Jurkat, Clone E6-1 (cell line): ENCODE measurements at places on chromosomes 4 and X.
A peak's percentile ranks its signal among the peaks of the same experiment; 100 is the strongest.

DNA sequence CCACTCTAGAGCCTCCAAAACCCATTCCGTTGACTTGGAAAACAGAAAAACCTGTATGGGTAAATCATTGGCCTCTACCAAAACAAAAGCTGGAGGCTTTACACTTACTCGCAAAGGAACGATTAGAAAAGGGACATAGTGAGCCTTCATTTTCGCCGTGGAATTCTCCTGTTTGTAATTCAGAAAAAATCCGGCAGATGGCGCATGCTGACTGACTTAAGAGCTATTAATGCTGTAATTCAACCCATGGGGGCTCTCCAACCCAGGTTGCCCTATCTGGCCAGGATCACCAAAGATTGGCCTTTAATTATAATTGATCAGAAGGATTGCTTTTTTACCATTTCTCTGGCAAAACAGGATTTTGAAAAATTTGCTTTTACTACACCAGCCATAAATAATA, 60.8 kb downstream of the ZNF732 start:
- DNase-seq: peak; percentile 73

DNA sequence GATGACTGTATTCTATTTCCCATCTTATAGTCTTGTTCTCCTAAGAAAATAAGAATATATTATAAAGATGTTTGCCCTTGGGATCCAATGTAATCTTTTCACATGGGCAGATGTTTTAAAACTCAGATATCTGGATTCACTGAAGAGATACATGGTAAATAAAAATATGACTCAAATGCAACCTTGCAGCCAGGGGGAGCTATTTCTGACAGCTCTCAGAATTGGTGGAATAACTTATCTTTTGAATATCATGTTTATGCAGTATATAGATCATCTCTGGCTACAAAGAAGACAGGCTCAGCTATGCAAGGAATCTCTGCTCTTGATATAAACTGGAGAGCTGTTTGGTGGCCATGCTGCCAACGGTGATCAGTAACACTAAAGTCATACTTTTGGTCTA, 274.7 kb downstream of the GLUD2 start:
- DNase-seq: peak; percentile 21

DNA sequence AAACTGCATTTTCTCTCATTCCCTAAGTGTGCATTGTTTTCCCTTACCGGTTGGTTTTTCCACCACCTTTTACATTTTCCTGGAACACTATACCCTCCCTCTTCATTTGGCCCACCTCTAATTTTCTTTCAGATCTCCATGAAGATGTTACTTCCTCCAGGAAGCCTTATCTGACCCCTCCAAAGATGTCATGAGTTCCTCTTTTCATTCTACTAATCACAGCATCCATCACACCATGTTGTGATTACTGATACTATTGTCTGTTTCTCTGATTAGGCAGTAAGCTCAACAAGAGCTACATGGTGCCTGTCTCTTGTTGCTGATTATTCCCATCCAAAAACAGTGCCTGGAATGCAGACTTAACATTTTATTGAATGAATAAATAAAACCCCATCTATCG, 2.9 kb upstream of the AFP start:
- no peak for DNase-seq

GRCh38 chr4:8030121-8030781, 90.6 kb upstream of the AFAP1 start:
- no peak for DNase-seq

DNA sequence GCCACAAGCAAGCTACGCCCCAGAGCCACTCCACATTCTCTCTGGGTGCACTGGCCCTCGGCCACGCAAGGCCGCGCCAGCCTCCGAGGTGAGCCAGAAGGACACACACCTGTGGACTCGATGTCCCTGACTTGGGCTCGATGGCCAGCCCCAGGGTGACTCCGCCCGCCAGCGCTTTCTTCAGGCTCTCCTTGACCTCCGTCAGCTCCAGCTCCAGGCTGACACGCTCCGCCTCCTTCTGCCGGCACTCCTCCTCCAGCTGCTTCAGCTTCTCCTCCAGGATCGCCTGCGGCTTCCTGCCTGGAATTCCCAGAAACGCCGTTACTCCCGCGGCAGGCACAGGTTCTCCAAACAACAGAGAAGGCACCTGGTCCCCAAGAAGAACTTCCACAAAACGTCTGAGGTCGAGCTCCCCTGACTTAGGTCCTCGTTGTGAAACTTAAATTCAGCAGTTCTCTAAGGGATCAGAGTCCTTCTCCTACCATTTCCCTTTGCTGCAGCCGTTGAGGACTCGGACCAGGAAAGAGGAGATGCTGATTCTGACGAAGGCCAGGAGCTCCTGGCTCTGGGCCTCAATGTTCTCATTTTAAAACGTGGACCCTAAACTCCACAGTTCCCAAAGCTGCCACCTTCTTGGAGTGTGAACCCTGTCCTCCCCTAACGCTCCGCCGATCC, 166.8 kb downstream of the AFAP1 start:
- DNase-seq: no peak

DNA sequence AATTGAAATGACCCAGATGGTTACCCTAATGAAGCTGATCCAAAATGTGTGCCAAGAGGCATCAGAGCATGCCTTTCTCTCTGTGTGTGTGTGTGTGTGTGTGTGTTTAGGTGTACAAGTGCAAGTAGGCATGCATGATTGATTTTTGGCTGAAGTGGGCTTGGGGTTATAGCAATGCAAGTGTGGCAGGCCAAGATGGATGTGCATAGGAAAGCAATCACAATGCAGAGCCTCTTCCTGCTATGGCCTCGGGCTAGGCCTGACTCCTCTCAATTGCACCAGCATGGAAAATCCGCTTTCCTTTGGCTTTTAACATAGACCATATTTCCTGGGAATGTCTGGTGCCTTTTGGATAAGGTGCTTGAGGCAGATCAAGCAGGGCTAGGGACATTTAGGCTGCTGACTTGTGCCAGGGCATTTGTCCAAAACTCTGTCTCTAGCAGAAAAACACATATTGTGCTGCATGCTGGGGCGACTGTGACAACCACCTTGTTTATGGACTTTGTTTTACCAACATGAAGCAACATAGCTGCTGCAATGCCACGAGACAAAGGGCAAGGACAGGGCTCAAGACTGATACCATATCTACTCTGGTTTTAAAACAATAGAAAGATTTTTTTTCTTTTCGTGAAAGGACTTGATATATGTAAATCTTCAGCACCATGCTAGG, 395.7 kb downstream of the RAPGEF2 start:
- DNase-seq: no peak

- DNase-seq: no peak
Measured at GRCh38 chrX:45614853-45615252, 414.2 kb upstream of the DIPK2B start.

DNA sequence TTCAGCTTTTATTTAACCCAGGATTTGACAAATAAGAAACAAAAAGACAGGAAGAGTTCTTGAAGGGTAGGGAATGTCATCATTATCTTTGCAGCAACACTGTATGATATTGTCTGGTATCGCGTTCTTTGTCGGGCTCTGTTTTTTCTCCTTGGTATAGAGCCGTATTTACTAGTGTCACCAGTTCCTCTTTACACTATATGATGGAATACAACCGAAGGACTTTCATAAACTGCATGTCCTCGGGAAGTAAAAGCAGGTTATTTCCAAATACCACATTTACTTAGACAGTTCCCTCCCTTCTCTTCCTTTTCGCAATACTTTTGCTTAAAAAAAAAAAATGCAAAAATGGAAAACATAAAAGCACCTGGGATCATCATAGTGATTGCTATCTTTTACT, 96.6 kb upstream of the IL13RA1 start:
- DNase-seq: no peak

- DNase-seq: no peak
Measured at GRCh38 chrX:8278557-8278956, 107.5 kb upstream of the VCX2 start.

DNA sequence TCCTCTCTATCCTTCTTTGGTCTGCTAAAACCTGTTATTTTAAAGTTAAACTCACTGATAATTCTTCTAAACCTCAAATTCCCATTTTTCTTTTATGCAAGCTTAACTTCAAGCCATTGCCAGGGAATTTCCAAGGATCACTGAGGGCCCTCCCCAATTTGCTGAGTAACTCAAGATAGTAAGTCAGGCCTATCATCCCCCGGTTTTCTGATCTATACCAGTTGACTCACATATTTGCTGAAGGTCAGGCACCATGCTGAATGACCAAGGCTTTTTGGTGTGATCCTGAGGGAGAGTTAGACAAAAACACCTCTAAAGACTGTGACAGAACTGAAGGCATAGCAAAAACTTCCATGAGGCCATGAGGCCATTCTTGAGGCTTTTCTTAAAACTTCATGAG, 1301.9 kb downstream of the PCDH7 start:
- DNase-seq: no peak

DNA sequence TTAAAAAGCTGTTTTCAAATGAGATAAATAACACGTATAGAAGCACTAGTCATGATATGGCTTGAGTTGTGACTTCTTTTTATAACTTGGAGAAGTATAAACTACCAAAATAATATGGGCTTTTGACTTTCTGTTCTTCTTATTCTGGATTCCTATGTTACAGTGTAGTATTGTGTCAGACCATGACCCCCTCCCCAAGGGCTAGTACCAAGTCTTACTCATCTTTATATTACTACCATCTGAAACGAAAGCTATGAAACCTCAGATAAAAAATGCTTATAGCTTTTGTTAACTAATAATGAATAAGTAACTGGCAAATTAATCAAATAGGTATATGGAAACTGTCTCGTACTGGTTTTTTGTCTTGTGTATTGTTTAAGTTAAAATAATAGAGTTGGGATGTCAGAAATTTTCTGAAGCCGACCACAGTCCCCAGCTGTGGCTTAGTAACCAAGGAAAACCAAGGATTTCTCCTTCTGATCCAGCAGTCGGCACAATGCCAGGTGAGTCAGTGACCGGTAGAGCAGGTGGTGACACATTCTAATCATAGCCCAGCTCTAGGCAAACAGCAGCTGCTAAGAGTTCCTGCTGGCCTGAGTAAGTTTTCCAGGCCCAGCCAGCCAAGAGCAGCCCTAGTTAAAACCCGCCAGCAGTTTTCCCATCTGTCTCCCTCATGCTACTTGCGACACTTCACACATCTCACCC, 163.3 kb upstream of the PRDX4 start:
- DNase-seq: no peak

- DNase-seq: peak; percentile 23
Measured at GRCh38 chr4:114694770-114695169, 96.2 kb downstream of the UGT8 start.

DNA sequence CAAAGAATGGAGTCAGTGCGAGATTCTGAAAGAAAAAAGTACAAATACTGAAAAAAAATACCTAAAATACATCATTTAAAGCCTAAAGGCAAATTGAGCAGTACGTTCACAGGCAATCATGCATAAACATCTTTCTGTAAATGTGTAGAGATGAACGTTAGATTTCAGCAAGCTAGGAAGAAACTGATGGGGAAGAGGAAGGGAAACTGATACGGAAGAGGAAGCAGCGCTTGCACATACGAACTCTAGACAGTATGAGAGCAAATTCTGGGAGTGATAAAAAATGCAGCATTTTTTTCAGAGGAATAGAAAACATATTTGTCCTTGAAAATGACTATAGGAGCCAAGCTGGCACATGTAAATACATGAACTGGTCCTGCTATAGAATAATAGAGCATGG, 9.4 kb downstream of the ANKRD50 start:
- DNase-seq: no peak

DNA sequence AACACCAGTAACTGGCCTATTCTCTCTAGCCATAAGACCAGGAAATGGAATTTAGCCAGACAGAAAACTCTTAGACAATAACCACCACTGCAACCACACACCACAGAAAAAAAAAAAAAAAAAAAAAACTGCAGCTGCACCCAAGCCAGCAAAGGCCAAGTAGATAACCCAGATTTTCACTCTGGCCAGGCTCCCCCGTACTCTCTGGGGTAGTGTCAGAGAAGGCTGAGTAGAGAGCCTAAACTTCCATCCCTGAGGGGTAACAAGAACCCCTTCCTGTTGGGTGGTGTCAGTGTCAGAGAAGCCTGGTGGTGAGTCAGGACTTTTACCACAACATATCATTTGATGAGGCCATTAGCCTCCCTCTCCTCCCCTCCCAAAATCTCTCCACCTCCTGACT, 5.6 kb upstream of the DLG3 start:
- no peak for DNase-seq

GRCh38 chrX:46202733-46203514, 342.3 kb downstream of the ZNF674 start:
- peak; percentile 47 for DNase-seq

- DNase-seq: no peak
Measured at GRCh38 chr4:173177232-173177631, 8.6 kb downstream of the GALNT7 start.
